ENCODE measurements at places on chromosomes 16 and 17.

DNA sequence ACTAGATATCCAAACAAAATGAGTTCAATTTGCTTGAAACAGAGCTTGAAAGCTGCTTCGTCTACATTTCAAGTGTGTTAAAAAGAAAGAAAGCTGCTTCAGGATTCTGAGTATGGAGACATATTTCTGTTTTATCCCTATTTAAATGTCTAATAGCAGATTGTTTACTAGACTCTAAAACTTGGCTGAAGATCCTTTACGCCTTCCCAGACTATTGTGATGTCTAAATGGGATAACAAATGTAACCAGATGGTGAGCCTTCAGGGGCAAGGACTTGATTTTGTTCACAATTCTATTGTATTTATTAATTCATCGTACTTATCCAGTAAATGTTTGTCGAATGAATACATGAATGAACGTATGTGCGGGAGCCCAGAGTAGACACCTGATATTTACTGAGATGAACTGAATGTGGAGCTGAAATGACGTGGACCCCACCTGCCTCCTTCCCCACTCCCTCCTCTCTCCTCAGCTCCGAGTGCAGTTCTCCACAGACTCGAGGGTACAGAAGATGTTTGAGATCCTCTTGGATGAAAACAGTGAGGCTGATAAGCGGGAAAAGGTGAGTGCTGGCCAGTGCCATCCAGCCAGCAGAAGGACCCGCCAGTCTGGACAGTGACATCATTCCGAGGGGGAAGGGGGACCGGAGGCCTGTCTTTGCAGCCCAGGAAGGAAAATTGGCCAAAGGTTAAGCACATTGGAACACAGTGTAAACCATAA lies 5.0 kb downstream of the UNC45B start:
- no peak overlapping the region for H3K27ac ChIP-seq
- H3K36me3 ChIP-seq: no peaks in the 10 kb centered on the region

- peak overlapping the region; percentile 72 for H3K4me3 ChIP-seq
- H3K27ac ChIP-seq: peak overlapping the region; percentile 83
- DNase-seq: peak; percentile 27
- no peaks in the 10 kb centered on the region for H3K36me3 ChIP-seq
Observed at GRCh38 chr16:4624827-4625559, 367 bp downstream of the MGRN1 start.

- DNase-seq: no peak
- H3K27me3 ChIP-seq: no peaks in the 10 kb centered on the region
- no peak overlapping the region for H3K4me3 ChIP-seq
- H3K36me3 ChIP-seq: no peaks in the 10 kb centered on the region
- no peak overlapping the region for H3K27ac ChIP-seq
Observed at GRCh38 chr16:74865922-74866598, 91.4 kb upstream of the FA2H start.

DNA sequence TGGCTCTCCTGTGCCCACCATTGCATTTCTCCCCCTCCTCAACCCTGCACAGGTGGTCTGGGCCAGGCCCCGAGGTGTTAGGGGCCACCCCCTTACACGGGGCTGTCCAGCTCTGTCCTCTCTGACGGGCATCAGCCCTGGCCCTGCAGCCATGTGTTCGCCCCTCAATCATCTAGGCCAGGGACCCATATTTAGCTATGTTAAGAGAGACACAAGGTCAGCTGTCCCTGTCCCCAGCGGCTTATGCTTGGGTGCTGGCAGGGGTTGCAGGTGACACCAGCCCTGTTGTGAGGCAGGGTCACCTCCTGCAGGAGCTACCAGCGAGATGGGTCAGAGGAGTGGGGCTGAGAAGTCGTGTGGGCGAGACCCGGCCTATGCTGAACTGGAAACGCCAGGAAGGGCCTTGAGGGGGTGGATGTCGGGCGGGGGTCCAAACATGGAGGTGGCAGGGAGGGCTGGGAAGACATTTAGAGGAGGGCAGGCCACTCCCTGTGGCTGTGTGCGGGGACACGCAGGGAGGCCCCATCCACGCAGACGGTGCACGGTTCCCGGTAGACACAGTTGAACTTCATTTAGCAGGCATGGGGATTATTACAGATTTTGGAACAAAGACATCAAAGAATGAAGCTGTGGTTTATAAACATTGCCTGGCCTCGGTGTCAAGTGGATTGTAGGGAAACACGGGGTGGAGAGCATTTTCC lies 133.2 kb upstream of the CHMP6 start:
- peaks cover 10% of the 10 kb centered on the region for H3K4me1 ChIP-seq
- no peaks in the 10 kb centered on the region for H3K27me3 ChIP-seq
- H3K36me3 ChIP-seq: no peaks in the 10 kb centered on the region

DNA sequence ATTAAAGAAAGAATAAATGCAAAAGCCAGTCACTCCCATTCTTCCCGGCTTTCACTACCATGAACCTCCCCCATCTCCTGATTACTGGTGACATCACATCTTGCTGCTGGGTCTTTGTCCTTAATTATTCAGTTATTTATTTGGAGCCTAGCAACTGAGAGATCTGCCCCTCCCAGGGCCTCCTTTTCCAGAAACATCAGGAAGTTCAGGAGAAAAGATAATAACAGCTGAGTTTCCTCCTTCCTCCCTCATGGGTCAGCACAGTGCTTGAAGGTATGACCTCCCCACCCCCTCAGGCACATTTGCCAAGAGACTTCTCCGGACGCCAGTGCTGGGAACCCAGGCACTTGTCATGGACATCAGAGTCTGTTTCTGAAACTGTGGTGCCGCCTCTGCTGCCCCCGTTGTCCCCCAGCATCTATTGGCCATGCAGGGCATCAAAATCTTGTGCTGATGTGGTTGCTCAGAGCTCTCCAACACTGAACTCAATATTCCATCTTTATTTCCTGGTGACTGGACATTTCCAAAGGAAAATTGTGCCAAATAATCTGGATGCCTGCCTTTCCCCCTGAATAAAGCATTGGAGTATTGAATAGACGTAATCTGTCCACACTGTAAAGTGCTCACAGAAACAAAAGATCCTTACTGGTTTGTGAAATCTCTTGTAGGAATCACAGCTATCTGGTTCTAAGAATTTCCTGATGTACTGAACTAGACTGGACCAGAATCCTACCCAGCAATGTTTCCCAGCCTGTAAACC lies 71.8 kb downstream of the ZNF18 start:
- no peak overlapping the region for H3K4me3 ChIP-seq
- H3K27ac ChIP-seq: no peak overlapping the region
- no peaks in the 10 kb centered on the region for H3K27me3 ChIP-seq
- H3K36me3 ChIP-seq: no peaks in the 10 kb centered on the region
- DNase-seq: no peak
- no peaks in the 10 kb centered on the region for H3K4me1 ChIP-seq

DNA sequence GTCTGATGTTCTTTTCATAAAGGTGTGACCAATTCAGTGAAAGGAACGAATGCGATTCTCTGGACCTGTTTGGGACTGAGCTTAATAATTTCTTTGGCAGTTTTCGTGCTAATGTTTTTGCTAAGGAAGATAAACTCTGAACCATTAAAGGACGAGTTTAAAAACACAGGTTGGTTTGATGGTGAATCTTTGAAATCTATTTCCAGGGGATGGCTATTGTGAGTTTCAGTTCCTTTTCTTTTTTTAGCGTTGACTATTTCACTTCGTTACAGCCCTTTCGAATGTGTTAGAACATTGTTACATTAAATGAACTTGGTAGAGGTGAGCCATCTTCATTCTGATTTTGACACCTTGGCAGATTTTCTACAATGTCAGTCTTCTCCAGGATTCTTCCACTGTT lies 1.2 kb downstream of the TNFRSF17 start:
- no peaks in the 10 kb centered on the region for H3K27me3 ChIP-seq
- H3K4me3 ChIP-seq: no peak overlapping the region
- DNase-seq: no peak
- no peaks in the 10 kb centered on the region for H3K4me1 ChIP-seq

Measured in naive thymus-derived CD4-positive, alpha-beta T cell (primary cell).